ENCODE measurements at places on chromosomes 12 and 14.

GRCh38 chr12:53501615-53502181 is 615 bp downstream of the TARBP2 start:
- no peak for DNase-seq

- no peak for DNase-seq
These were observed 8.5 kb upstream of the PTPRB start for GRCh38 chr12:70645494-70646317.

GRCh38 chr12:3821441-3821840 is 51.8 kb downstream of the PARP11 start:
- no peak for DNase-seq

GRCh38 chr12:52687497-52688385 is 7.5 kb upstream of the KRT1 start:
- no peak for DNase-seq

DNA sequence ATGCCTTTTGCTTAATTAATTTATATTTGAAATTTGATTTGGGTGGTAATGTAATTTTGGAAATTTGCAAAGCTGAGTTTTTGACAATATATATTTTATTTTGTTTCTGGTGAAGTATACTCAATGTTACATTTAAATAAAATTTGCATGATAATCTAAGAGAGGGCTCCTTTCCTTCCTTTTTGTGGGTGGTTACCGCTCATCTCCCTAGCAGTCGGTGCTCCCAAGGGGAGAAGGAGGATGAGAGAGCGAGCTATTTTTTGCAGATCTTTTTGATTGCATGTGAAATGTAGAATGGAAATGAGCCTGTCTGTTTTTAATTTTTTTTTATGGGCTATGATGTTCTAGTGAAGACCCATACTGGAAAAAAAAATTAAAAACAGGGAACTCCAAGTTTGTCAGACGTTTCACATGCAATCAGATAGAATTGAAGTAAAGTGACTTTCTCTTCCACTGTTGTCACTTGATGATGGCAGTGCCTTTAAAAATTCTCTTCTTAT is 39.8 kb downstream of the MSRB3 start:
- no peak for DNase-seq

DNA sequence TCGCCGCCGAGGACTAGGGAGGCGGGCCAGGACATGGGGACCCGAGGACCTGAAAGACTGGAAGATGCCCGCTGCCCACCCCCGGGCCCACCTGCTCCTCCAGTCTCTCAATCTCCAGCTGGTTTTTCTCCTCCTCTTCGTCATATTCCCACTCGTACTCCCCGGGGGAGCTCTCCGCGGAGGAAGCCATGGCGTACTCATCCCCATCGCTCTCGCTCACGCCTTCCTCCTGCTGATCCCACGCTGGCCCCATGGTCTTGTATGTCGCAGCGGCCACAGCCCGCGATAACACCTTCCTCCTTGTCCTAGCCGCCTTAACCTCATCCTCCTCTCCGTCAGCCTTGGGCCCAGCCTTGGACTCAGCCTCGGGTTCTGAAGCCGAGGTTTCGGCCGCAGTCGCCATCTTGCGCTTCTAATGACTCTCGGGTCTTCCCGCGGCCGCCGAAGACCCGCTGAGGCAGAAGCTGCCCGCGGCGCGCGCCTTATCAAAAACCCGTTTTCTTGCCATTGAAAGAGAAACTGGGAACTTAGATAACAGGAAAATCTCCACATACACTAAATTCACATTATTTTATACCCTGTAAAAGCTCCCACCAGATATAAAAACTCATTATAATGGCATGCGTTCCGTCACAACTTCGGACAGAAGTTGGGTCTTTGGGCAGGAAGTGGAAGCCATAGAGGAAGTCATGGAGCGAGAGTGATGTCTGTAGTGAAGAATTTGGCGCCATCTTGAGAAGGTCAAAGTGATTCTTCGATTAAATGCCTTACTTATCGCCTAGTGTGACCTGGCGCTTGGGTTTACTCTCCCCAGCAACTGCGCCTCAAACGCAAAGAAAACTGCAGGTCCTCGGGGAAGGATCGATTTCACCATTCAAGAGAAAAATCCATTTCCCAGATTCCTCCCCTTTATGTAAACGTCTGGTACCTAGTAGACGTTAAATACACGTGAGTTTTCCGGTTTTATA is at the start of gene SART3:
TSS of gene SART3 (minus strand) at position 422 of the 968 bp plus-strand sequence. CDS start at position 403, 19 bp downstream.
- peak; percentile 50 for DNase-seq

DNA sequence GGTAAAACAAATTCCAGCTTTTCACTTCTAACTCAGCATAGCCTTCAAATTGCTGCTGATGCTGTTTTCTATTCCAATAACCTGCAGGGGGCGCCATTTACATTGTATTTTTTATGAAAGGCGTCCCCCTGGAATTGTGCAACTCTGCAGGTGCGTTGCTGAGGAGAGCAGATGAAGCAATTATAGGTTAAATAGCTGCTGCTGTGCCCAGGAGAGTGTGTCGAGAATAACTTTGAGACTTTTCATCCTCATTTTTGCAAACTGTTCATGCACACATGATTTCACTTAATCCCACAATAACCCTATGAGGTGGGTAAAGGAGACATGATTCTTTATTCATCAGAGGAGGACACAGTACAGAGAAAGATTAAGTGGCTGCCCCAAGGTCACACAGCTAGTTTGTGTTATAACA is 75.7 kb downstream of the MYRFL start:
- DNase-seq, result peak; percentile 7

GRCh38 chr12:108638997-108639822 is 5.5 kb upstream of the SELPLG start:
- DNase-seq, result no peak

DNA sequence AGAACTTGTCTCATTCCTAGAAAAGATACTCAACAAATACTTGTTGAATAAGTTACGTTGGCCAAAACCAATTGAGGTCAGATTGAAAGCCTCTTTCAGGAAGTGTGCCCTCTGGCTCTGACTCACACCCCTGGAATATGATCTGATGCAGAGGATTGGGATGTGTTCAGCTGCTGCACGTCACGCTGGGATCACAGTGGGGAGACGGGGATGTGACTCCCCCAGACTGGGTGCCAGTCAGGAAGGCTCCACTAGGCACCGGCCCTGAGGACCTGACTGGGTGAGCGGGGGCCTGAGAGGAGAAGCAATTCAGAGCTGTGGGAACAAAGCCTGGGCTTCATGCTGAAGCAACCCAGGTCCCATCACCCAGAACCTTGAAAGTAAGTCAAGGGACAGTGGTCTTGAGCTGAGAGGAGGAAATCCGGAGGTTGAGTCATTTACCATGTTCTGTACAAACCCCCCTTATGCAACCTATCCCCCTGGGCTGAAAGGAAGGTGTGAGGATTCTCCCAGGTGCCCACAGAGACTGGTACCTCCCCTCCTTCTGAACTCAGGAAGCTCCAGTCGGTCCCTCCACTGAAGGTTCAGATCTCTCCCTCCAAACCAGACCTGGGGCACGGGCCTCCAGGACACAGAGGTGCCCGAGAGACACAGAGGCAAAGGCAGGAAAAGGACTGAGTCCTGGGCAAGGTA is 3.9 kb downstream of the CEBPE start:
- DNase-seq, result no peak

GRCh38 chr12:99154216-99154982 is 493.2 kb upstream of the GARIN6 start:
- DNase-seq, result no peak

GRCh38 chr14:27184427-27184826 is 586.6 kb upstream of the NOVA1 start:
- DNase-seq, result no peak

DNA sequence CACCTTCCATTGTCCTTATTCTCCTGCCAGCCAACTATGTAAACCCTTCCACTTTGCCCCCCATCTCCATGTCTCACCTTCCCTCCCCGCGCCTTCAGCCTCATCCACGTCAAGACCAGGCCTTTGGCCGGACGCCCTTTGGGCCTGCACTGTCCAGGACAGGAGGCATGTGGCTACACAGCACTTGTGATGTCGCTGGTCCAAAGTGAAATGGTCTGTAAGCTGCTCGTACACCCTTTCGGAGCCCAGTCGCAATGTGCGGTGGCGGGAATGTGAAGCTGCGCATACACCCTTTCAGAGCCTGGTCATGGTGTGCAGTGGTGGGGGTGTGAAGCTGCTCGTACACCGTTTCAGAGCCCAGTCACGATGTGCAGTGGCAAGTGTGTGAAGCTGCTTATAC is 247.9 kb upstream of the RGS6 start:
- DNase-seq, result no peak

GRCh38 chr12:106754331-106754730 is 20.2 kb upstream of the RIC8B start:
- DNase-seq, result no peak

- no peak for DNase-seq
These were observed 101.3 kb downstream of the WIF1 start for GRCh38 chr12:65019696-65020234.

GRCh38 chr12:76948879-76949278 is 70.1 kb upstream of the CSRP2 start:
- DNase-seq, result no peak

DNA sequence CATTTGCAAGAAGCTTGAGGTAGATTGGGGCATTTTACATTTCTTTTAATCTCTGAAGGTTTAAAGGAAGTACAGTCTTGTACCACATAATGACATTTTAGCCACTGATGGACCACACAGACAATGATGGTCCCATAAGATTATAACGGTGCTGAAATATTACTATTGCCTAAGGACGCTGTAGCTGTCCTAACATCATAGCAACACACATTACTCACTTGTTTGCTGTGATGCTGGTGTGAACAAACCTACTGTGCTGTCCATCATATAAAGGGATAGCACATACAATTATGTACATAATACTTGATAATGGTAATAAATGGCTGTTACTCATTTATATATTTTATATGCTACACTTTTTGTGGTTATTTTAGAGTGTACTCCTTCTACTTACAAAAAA is 127.1 kb upstream of the CPNE8 start:
- DNase-seq, result no peak

GRCh38 chr12:126874427-126875026 is 1392.4 kb upstream of the TMEM132C start:
- DNase-seq, result peak; percentile 48

DNA sequence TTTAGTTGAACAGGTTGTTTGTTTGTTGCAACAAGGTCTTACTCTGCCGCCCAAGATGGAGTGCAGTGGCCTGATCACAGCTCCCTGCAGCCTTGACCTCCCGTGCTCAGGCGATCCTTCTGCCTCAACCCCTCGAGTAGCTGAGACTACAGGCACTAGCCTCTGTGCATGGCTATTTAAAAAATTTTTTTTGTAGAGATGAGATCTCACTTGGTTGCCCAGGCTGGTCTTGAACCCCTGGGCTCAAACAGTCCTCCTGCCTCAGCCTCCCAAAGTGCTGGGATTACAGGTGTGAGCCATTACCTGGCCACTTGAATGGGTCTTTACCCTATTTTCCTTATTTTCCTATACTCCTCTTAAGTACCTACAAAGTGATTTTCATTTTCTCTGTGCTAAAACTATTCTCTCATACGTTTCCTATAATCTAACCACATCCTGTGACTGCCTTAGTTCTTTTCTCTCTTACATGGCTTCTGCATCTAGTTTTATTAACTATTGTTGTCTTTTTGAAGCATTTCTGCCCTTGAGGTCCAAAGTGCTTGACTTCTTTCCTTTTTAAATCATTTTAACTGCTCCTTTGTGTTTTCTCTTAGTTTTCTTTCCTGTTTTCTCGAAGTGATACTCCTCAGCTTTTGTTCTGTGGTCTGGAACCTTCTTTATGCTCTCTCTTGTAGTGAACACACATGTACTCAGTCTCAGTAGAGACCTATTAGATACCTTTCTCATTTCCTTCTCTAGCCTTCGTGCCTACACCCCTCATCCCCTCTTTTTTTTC is 14.1 kb downstream of the GPX2 start:
- no peak for DNase-seq

DNA sequence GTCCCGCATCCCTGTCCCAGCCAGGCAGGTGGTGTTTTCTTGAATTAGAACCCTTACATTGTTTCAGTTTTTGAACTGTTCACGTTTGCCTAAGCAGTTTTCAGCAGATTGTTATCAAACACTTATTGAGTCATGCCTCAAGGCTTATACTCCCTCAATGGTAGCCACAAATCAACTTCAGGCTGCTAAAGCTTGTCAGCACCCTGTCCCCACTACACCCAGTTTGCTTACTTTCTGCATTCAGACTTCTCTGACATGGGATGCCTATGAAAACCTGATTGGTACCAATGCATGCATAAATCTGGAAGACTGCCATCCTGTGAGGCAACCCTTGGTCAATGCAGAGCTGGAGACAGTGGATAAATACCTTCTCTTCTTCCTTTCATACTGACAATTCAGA is 225.4 kb downstream of the BTG1 start:
- DNase-seq, result no peak

GRCh38 chr14:30840086-30840779 is 34.1 kb upstream of the COCH start:
- no peak for DNase-seq

GRCh38 chr12:133231001-133231400 is 4.7 kb downstream of the ANHX start:
- no peak for DNase-seq
